COLO829 (cell line): ENCODE measurements at places on chromosomes 5 and 9.

DNA sequence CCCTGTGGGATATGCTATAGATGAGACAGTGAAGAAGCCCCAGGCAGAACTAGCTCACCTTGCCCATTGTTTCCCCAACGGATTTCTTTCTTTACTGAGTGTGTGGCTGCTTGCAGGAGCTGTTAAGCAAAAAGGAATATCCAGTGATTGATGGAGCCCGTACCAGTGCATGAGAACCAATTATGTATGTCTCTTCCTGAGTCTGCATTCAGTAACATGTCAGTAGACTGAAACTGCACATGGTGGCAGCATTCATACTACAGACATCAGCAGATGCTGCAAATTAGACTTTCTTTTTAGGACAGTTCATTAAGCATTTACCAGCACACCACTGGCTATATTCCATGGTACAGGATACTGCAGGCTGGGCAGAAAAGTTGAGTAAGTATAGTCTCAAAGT lies 90.3 kb upstream of the PLCXD3 start:
- DNase-seq = no peak

GRCh38 chr9:130360672-130361071 lies 84.1 kb upstream of the ASS1 start:
- no peak for DNase-seq

DNA sequence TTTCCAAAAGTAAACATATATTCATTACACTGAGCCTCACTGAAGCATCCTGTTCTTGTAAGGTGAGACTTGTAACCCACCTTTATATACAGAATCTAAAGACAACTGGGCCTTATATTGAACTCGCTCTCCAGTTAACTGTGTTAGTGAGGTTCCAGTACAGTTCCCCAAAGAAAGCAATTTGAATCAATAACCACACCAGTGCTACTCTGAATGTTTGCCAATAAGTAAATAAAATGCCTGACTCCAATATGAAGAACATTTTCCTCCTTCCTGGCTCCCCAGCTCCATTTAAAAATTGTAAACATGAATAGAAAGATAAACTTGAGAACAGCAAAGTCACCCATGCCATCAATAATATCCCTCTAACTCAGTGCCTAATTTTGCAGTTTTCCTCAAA lies 50.1 kb downstream of the FBXW11 start:
- DNase-seq = no peak

DNA sequence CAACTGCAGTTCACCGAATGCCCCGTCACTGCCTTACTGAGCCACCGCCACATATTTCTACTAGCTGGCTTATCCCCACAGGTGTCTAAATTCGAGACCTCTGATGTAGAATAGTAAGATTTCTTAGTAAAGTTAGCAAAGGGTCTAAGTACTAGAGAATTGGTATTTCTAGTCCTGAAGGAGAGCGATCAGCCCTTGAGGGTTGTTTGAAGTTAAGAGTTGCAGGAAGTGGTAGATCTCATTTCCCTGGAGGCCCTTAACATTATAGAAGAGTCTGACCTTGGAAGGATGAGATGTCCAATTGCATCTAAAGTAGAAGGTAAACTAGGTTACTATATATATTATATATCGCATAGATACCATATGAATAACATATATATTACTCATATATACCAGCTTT lies 451.8 kb downstream of the CCDC171 start:
- DNase-seq = no peak
